Activated T-cell treated with anti-CD3 and anti-CD28 coated beads, Interleukin-2, amount 50 U/mL, for 1 hour (primary cell): ENCODE measurements at places on chromosomes 4 and X.

- DNase-seq: no peak
These were observed 14.6 kb downstream of the HERC3 start for GRCh38 chr4:88606832-88607231.

GRCh38 chr4:823176-823760 lies 2.7 kb downstream of the CPLX1 start:
- no peak for DNase-seq

GRCh38 chr4:148060264-148061140 lies 328.6 kb downstream of the ARHGAP10 start:
- peak; percentile 25 for DNase-seq

- no peak for DNase-seq
These were observed 525.0 kb upstream of the SPANXN1 start for GRCh38 chrX:144722307-144722706.
